ENCODE measurements at places on chromosomes 1 and 21.

DNA sequence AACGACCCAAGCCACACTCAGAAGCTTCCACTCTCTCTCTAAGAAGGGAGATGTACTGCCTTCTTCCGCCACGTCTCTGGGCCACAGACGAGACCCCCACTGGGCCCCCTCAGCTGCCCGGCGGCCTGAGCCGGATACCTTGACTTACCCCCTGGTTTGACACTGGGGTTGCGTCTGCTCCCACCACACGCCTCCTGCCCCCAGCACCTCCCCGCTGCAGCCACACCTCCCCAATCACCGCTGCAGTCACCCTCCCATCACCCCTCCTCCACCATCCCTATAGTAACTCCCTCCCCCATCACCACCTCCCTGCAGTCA is 10.7 kb downstream of the PANK4 start:
- DNase-seq, result no peak

DNA sequence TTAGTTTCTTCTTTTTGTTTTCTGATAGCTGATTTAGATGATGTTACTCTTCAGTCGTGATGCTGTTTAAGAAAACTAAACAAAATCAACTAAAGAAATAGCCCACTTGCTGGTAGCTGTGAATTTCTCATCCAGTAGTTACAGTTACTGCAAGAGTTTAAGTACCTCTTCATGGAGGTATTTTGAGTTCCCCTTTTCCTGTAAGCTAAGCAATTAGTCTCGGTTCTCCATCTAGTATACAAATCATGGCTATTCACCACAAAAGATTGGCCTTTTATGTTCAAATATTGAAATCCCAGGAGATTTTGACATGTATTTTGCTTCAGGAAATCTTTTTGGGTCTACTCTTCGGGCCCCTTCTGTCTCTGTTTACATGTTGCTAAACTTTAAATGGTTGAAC is 31.1 kb downstream of the HUNK start:
- no peak for DNase-seq

DNA sequence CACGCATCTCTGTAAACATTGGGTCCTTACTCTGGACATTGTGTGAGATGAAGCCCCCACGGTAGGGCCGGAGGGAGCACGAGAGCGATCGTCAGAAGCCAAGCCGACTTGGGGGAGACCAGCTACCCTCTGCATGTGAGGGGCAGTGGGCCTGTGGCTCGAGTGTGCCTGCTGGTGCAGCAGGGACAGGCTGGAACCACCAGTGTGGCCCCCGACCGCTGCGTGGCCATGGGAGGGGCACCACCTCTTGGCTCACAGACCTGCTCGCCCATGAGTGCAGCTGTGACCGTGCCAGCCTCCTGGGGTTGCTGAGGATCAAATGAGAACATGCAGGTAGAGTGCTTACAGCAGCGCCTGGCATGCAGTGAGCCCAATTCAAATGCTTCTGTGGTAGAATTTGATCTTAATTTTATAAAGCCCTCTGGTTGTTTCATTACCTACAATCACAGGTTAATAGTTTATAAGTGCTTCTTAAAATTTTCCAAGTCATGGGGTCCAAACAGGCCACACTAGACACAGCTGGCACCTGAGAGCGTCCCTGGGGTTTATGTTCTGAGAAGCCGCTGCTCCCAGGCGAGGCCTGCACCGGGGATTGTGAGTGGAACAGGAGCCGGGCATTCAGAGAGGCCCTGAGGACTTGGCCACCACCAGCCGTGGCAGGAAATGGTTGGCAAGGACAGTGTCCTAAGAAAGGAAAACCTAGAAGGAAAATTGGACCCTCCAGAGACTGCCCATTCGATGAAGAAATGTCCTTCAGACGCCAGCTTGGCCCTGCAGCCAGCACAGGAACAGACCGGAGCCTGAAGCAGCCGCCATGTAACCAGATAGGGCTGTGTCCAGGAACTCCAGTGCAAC is 22.6 kb upstream of the ADARB1 start:
- no peak for DNase-seq

- peak; percentile 93 for DNase-seq
These were observed 1.3 kb downstream of the DENND4B start for GRCh38 chr1:153945131-153945794.

DNA sequence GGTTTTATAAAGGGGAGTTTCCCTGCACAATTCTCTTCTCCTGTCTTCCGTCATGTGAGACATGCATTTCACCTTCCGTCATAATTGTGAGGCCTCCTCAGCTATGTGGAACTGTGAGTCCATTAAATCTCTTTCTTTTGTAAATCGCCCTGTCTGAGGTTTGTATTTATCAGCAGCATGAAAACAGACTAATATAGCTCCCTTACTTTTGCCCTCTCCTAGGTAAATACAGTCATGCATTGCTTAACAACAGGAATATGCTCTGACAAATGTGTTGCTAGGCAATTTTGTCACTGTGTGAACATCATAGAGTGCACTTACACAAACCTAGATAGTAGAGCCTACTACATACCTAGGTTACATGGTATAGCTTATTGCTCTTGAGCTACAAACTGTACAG is 616.8 kb downstream of the RWDD3 start:
- no peak for DNase-seq

- peak; percentile 91 for DNase-seq
These were observed 42.8 kb upstream of the USP24 start for GRCh38 chr1:55257958-55258357.

DNA sequence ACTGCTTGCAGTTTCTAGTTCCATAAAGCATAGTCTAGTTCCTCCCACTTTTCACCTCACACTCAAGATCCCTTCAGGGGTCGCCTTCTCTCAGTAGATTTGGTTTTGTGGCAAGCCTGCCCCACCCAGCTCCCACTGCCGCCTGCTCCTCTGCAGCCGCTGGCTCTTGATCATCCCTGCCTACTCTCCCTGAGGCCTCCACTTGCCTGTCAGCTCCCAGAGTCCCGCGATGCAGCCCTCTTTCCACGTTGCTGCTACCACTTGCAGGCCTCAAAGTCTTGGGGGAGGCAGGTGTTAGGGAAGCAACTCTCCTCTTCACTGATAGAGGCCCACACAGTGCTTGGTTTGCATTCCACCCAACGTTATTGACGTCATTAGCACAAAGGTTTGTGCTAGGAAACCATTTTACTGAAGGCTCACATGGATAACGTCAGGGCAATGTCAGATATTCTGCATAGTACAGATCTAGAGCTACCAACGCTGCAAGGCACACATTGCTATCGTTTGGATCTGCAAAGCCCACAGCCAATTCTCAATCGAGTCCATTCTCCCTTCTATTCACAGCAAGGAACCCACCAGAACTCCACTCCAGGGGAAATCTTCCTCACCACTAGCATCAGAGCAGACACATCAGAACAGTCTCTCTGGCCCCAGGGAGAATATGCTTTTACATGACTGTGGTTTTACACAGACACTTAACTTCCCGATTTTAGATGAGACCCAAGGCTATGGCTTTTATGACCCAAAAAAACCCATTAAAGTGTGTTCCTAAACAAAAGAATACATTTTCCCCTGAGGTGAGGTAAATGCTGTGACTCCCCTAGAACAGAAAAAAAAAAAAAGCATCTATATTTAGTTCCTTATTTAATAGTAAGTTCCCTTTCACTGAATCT is 519.5 kb upstream of the CAMK1G start:
- no peak for DNase-seq

GRCh38 chr1:167861664-167862381 is 52.1 kb downstream of the ADCY10 start:
- no peak for DNase-seq

DNA sequence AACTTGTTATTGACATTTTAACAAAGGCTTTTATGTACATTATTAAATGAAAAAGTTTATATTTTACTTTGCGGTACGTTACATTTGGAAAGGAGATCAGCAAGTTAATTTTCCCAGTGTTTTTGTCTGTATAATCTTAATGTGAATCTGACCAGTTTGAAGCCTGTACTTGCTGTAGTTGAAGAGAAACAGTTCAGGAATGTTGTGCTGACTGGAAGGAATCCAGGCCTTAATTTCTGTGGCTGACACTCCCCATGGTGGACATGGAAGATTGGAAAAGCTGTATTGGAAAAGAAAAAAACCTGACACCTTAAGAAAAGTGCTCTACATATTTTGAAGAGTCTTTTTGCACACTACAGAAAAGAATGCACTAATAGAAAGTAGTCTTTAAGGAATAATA is 15.5 kb downstream of the LEPR start:
- DNase-seq, result no peak

DNA sequence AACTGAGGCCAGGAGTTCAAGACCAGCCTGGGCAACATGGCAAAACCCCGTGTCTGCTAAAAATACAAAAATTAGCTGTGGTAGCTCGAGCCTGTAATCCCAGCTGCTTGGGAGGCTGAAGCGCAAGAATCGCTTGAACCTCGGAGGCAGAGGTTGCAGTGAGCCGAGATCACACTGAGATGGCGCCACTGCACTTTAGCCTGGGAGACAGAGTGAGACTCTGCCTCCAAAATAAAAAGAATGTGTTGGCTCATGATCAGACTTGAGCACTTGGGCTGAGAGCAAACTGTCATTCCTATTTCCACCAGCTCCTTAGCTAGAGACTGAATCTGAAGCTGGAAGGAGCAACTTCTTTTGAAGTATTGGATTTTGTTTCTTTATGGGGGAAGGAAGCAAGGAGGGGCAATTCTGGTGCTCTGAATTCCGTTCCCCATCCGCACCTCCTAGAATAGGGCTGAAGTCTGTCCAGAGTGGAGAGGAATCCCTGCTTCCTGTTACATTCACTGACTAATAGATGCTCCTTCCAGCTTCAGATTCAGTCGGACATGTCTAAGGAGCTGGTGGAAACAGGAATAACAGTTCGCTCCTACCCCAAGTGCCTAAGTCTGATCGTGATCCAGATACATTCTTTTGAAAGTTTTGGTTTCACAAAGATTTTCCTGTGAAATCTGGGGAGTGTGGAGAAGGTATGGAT is 3.8 kb downstream of the ZNF672 start:
- DNase-seq, result peak; percentile 82

- DNase-seq, result no peak
These were observed 329.9 kb upstream of the GREM2 start for GRCh38 chr1:240941701-240942370.

- DNase-seq, result no peak
These were observed 20.5 kb upstream of the CD2 start for GRCh38 chr1:116733476-116734365.

GRCh38 chr21:39317134-39318090 is 4.0 kb upstream of the BRWD1 start:
- no peak for DNase-seq

- no peak for DNase-seq
These were observed 85.2 kb downstream of the GPR88 start for GRCh38 chr1:100622966-100623762.

GRCh38 chr1:97204468-97204867 is 482.9 kb downstream of the PTBP2 start:
- no peak for DNase-seq

- no peak for DNase-seq
These were observed 58.1 kb upstream of the ADAMTS5 start for GRCh38 chr21:27024971-27025370.

- no peak for DNase-seq
These were observed 25.3 kb upstream of the VAMP3 start for GRCh38 chr1:7745783-7746182.

GRCh38 chr1:228256626-228257375 is 49.0 kb downstream of the OBSCN start:
- DNase-seq, result peak; percentile 40

- no peak for DNase-seq
These were observed 204.4 kb downstream of the GIPC2 start for GRCh38 chr1:78250201-78250600.

DNA sequence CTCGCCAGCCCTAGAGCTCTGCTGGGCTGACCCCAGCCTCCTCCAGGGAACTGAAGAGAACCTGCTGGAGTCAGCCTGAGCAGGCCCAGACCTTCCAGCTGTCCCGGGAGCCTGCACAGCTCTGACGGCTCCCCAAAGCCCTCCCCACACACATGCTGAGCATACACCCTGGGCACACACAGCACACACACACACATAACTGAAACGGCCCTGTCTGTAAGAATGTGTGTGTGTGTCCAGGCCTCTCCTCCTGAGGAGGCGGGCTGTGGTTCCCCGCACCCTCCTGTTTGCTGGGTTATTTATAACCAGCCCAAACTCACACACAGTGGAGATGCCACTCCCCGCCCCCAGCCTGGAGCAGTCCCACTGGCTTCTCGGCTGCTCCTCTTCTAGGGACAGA is 20.2 kb downstream of the SDC3 start:
- no peak for DNase-seq

- peak; percentile 47 for DNase-seq
These were observed 277.3 kb downstream of the MATN1 start for GRCh38 chr1:30446095-30446494.

- DNase-seq, result no peak
These were observed 69.0 kb downstream of the HMCN1 start for GRCh38 chr1:185803241-185803640.

GRCh38 chr1:2425892-2426291 is 13.5 kb upstream of the PEX10 start:
- no peak for DNase-seq

DNA sequence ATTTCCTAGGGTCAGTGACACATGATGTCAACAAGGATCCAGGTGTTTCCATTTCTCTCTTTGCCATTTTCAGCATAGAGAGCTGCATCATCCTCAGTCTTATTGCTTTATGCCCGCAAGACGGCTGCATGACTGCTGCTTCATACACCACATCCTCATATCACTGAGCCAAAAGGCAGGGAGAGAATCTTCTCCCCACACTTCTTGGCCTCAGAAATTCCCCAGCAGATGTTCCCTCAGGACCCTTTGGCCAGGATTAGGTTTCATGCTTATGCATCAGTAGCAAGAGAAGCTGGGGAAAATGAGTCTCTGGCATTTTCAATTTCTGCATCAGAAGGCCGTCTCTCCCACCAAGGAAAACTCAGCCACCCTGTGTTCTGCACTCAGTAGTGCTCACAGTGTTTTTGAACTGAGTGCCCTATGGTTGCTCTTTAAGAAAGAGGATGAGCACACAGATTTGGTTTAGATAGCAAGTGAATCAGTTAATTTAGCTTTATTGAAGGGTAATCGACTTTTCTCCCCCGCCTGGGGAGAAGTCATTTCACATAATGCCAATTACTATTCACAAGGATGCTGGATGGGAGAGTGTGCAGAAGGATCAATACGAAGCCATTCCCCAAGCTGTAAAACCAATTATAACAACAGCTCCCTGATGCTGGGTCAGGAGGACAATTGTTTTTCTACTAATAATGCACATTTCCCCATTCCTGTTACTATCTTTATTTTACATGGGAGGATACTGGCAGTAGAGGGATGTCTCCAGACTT is 360.2 kb downstream of the HHIPL2 start:
- no peak for DNase-seq

- no peak for DNase-seq
These were observed 1.2 kb downstream of the HJV start for GRCh38 chr1:146020058-146021049.

Data from activated CD4-positive, alpha-beta T cell treated with anti-CD3 and anti-CD28 coated beads, Interleukin-2, amount 10 ng/mL, durations not matched to agents 24 days and 14 days (primary cell).